ENCODE measurements at places on chromosomes 3 and 15.
A peak's percentile ranks its signal among the peaks of the same experiment; 100 is the strongest.

DNA sequence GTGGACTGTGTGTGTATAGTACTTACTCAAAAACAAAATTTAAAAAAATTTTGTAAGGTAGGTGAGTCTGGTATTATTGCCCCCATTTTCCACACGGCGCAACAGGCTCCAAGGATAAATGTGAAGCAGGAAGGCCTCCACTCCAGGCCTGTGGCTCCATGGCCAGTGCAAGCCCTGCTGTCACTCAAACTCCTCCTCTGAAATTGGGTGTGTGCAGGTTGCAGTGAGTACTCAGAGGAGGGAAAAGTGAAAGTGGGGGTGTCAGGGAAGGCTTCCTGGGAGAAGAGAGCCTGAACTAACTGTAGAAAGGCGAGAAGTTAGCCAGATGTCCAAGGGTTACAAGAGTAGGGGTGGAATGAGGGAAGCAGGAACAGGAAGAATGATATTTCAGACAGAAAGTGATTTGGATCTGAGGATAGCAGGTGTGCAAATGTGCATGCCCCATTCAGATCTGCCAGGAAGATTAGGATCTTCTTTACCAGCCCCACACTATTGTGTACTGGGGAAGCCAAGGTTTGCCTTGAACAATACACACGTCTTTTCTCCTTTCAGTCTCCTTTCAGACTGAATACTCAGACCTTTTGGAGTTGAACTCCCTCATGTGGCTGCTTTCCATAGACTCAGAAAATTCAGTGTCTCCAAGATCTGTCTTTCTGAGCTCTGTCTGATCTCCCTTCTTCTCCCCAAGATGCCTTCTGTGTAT, 48.7 kb upstream of the RYK start:
- DNase-seq = no peak

DNA sequence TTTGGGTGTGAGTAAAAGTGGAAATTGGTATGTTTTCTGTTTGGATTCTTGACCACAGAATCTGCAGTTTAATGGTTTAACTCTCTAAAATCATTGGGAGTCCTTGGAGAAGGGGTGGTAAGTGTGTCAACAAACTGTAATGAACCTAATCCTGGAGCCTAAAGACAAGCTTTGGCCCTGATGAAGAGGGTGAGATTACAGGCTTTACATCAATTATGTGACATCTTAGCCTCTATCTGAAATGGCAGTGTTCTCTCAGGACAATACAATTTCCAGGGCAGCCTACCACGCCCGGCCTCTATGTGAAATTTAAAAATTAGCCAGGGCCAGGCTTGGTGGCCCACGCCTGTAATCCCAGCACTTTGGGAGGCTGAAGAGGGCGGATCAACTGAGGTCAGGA, 4.3 kb upstream of the PKM start:
- DNase-seq = no peak

- no peak for DNase-seq
Observed at GRCh38 chr3:2391896-2392295, 293.2 kb downstream of the CNTN4 start.

DNA sequence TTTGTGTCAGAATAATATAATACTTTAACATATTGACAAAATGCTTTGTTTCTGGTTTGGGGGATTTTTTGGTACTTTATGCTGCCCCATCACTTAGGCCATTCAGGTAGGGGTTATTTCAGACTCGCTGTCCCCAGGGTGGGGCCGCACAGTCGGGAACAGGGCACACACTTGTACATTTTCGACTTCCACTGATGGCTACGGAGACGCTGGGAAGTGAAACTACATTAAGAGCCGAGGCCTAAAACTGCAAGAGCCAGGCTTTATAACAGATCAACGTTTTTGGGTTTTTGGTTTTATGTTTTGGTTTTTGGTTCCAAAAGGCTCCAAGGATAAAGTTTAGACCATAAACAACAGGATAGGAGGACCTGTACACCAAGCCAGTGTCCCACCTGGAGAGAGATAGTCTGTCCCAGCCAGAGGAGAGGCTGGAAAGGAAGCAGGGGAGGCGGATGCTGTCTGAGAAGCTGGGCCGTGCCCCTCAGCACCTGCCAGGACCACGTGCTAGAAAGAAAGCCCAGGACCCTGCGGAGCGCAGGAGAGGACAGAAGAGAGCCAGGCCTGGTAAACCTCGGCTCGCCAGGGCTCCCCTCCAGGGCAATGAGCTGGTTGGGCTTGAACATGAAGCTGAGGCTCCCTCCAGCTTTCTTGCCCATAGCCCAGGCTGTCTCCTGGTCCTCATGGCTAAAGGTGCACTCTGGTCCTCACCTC, 111.7 kb downstream of the CHSY1 start:
- no peak for DNase-seq

GRCh38 chr3:115325539-115325938, 178.5 kb upstream of the ZBTB20 start:
- peak; percentile 14 for DNase-seq

- no peak for DNase-seq
Observed at GRCh38 chr3:61117045-61117898, 134.0 kb downstream of the FHIT start.

DNA sequence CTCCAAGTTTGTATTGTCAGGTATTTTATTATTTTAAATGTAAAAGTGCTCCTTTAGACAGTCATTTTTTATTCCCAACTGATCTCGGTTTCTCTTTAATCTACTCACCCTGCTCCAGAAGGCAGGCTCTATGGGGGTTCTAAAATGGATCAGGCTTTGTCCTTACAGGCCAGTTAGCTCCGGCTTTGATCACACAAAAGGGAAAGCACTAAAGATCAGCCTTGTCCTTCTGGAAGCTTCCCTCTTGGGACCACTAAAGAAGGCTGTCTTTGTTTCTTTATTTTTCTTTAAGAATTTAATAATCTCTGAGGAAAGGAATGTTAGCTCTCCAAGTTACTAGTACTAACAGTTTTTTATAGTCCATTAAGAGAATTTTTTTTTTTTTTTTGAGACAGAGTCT, 560.5 kb upstream of the ZNF717 start:
- DNase-seq = no peak

GRCh38 chr3:162610261-162610660, 1113.7 kb downstream of the OTOL1 start:
- DNase-seq = no peak

DNA sequence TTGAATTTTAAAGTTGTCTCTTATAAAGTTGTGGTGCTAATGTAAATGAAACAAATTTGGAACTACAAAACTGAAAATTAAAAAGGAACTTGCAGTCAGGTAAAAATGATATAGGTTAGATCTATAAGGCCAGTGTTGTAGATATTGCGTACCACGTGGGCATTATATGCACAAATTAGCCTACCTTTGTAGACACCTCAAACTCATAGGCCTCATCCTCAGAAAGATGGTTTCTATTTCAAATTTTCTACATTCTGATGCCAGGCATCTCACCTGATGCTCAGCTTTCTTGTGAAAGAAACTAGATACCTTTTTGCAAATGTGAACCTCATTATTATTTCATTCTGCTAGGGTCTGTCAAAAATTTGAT, 25.6 kb downstream of the TMEM207 start:
- no peak for DNase-seq

DNA sequence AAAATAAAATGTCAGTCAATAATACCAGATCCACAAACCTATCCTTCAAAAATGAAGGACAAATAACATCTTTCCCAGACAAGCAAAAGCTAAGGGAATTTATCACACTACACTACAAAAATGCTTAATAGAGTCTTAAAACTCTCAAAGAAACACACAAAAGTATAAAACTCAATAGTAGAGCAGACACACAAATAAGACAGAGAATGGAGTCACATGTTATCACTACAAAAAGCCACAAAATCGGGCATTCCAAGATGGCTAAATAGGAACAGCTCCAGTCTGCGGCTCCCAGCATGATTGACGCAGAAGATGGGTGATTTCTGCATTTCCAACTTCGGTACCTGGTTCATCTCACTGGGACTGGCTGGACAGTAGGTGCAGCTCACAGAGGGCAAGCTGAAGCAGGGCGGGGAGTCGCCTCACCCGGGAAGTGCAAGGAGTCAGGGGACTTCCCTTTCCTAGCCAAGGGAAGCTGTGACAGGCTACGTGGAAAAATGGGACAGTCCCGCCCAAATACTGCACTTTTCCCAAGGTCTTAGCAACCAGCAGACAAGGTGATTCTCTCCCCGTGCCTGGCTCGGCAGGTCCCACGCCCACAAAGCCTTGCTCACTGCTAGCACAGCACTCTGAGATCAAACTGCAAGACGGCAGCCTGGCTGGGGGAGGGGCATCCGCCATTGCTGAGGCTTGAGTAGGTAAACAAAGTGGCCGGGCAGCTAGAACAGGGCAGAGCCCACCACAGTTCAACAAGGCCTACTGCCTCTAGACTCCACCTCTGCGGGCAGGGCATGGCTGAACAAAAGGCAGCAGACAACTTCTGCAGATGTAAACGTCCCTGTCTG, 46.3 kb downstream of the SENP7 start:
- DNase-seq = peak; percentile 58

DNA sequence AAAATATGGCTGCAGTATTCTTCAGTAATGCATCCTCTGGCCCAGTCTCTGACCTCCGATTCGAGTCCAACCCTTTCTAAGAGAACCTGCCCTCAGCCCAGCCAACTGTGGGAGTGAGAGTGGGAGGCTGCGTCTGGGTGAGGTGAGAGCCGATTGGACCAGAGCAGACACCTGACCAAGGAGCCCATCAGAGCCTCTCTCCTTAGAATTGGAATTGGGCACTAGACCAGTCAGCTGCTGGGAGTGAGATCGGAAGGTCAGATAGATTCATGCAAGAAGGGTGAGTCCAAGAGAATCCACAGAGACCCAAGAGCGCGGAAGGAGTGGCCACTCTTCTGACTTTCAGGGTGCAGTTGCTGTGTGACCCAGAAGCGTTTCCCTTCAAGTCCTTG, 10.2 kb downstream of the RASL12 start:
- no peak for DNase-seq

GRCh38 chr3:9955067-9955502, 2.9 kb upstream of the PRRT3 start:
- DNase-seq = no peak

DNA sequence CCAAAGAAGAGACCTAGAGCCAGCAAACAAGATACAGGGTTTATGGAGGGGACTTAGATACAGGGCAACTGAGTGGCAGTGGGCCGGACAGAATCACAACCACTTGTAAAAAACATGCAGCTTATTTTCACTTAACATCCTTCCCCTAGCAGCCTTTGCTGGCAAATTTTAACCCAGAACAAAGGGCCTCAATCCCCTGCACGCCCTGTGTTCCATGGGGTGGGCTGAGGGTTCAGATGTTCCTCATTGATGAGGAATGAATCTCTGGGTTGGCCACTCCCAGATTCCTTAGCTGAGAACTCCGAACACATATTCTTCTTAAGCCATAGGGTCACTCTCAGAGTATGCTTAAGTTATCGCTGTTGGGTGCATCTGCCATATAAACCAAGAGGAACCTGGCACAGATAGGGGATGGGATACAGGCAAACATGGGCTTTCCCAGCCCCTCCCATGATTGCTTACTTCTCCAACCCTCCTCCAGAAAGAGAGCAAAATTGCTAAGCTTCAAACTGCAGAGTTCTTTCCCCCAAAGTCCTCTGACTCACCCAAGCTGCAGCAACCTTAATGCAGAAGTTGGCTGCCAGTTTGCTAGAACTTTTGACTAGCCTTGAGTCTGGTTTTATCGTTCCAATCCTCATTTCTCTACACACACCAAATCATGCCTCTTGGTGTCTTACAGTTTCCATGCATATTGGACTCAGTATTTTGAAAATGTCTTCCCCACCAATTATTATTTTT, 146.9 kb downstream of the CD47 start:
- DNase-seq = no peak

GRCh38 chr3:143831994-143832393, 16.3 kb downstream of the SLC9A9 start:
- no peak for DNase-seq

DNA sequence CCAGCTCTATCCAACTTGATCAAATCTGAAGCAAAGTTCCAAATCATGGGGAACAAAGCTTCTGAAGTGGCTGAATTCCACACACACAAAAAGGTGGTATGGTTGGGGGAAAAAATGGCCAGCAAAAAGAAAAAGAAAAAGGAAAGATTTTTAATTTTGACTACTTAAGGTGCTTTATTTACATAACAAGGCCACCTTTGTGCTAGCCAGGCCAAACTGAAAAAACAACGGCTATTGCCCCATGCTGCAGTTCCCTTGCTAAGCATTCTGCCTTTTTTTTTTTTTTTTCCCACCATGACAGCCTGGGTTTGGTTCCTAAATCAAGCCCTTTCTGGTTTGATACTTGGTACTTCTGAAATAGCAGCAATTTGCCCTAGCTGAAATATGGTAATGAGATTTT, 66.5 kb upstream of the DAZL start:
- DNase-seq = no peak

DNA sequence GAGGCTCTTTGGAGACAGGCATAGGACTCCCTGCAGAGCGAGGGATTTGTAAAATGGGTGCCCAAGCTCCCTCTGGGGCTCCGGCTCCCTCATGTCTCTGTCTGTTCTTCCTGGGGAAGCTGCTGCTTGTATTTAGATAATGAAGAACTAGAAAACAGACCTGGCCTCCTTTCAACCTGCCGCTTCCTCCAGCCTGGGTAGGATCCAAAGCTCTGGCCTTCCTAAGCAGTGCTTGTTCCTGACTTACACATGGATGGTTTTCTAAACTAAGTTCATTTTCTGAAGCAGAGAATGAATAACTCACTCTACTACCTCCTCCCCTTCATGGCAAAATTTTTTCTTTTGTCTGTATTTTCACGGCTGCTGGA, 36.9 kb upstream of the MYZAP start:
- DNase-seq = no peak

GRCh38 chr3:187889601-187890404, 144.5 kb upstream of the BCL6 start:
- DNase-seq = peak; percentile 70

- DNase-seq = no peak
Observed at GRCh38 chr3:73364517-73364916, 260.2 kb downstream of the PDZRN3 start.

DNA sequence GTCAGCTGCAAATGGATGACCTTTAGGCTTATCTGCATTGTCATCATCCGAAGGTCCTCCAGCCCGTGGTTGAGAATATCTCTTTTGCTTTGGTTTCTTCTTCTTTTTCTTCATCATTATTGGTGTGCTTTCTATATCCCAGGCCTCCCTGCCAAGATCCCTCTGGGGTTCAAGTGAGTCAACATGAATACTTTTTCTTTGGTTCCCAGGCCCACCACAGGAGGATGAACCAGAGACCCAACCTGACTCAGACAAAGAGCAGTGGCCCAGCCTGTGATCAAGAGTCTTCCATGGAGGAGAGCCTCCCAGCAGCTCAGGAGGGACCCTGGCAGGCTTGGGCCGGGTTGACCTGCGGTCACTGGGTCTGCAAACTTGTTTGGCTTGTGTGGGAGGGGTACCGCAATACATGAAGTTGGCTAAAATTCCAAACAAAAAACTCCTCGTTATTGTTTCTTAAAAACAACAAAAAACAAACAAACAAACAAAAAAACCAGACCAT, 104.2 kb downstream of the MAP4 start:
- no peak for DNase-seq

- no peak for DNase-seq
Observed at GRCh38 chr3:151124476-151124875, 39.0 kb downstream of the MED12L start.

DNA sequence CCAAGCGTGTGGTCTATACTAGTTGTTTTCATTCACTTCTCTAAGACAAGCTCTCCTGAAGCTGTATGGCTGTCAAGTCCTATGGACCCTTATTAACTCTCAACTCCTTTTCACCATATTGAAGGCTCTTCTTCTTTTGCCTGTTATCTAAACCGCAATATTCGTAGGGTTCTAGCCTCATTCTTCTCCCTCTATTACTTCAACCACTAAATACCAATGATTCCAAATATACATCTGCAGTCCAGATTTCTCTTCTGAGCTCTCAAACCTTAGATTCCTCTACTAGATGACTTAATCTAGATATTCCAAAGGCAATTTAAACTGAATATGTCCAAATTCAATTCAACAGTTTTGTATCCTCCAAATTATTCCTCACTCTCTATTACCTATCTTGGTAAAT, 24.6 kb downstream of the AQR start:
- no peak for DNase-seq
